Stimulated activated CD4-positive, alpha-beta T cell treated with anti-CD3 and anti-CD28 coated beads, Interleukin-1b, Interleukin-23, amount 100 ng/mL, for 4 hours (primary cell): ENCODE measurements at places on chromosomes 6 and 20.

GRCh38 chr20:6081236-6081635 lies 27.4 kb upstream of the LRRN4 start:
- DNase-seq, result no peak

DNA sequence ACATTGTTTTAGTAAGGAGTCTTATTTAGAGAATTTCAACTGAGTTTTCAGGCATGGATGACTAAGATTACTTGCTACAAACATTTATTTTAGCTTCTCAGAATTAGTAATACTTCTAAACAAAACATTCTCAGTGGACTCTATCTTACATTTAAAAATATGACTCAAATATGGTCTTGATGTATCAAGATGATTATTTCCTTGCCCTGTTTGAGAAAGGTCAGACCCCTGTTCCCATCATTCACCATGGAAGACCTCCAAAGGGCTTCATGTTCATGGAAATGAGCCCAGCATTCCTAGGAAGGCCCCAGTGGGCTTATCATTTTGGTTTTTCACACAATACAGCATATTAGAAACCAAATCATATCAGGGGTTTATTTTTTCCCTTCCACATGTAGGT lies 24.6 kb upstream of the TRPC4AP start:
- DNase-seq, result no peak

GRCh38 chr6:167988154-167988495 lies 9.3 kb upstream of the KIF25 start:
- no peak for DNase-seq

GRCh38 chr20:39778847-39779604 lies 816.9 kb downstream of the DHX35 start:
- DNase-seq, result no peak

GRCh38 chr6:169966312-169967181 lies 215.1 kb downstream of the ERMARD start:
- no peak for DNase-seq

DNA sequence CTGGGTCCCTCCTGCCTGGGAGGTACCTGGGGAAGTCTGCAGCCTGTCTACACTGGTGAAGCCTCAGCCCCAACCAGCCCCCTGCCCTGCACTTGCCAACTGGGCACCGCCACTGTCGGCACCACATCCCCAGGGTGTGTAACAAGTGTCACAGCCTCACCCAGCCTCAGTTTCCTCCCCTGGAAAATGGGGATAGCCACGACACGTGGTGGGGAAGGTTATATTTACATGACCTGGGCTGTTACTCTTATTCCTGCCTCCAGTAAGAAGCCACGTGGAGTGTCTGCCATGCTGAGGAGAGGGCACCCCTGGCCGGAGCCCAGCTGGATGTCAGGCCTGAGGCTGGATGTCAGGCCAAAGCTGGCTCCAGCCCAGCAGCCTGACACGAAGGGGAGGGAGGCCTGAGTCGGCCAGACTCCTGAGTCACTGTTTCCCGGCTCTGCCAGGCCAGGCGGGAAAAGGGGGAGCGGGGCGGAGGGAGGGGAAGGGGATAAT lies 44.9 kb downstream of the SNAI1 start:
- no peak for DNase-seq

DNA sequence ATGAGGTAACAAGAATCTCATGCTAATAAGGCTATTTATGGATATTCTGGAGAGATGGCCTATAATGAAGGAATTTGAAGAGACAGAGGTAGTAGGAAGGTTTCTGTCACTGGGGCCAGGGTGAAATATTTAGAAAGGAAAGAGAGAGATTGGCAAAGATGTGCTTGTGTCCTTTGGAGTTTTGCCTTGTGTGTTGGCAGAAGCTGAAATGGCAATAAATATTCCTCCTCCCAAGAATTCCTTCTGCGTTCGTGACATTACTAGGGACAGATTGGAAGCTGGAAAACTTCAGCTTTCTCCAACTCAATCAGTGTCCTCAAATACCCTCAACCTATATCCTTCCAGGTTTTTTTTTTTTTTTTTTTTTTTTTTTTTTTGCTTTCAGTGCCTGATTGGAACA lies 6.3 kb downstream of the SAMD5 start:
- DNase-seq, result no peak

- DNase-seq, result no peak
These were observed 89.1 kb downstream of the PREX1 start for GRCh38 chr20:48738399-48739304.

DNA sequence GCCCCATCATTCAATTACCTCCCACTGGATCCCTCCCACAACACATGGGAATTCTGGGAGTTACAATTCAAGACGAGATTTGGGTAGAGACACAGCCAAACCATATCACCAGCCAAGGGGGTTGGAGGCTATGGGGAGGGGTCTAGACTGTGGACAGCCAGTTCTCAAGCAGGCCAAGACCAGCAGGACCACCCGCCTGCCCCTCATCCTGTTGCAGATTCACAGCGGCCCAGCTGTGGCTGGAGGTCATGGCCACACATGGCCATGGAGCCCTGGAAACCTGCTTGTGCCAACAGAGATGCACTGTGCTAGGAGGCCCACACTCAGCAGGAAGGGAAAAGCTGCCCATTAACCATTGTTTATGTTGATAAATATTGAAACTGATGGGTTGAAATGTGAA lies 240.5 kb downstream of the TTLL2 start:
- no peak for DNase-seq

- DNase-seq, result no peak
These were observed 55.6 kb downstream of the EZR start for GRCh38 chr6:158763434-158764182.
